Stimulated activated CD8-positive, alpha-beta memory T cell treated with anti-CD3 and anti-CD28 coated beads, Interleukin-4, amount 100 ng/mL, for 1 hour (primary cell): ENCODE measurements at places on chromosomes 2 and 18.

DNA sequence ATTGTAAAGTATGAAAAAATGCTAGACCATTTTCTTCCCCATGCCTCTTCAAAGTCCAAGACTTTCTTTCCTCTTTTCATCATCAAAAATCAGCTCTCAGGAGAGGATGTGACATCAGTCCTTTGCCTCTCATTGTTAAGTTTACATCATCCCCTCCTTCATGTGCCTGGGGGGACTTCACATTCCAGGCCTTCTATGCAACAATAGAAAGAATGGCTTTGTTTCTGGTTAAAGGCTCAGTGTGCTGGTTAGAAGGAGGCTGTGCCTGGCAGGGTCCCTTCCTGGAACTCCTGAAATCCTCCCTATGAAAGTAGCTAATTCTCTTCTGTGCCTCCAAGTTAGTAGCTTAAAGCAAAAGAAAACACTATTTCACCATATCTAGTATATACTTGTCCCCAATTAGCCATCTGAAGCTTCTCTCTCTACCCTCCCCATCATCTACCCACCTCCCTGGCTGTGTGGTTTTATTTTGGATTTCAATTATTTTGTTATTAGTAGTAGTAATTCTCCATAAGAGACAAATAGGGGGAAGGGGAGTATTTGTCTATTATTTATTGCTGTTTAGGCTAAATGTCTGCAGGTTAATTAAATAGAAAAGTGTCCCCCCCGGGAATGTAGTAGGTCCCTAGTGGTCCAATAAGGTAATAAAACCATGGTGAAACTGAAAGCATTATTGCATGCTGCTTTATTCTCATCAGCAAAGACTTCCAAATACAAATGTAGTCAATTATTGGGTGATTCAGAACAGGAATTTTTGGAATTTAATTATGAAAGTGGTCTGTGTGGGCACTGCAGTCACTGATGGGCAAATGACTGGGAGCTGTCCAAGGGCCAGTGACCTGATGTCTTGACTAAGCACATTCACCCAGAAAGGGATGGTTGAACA lies 69.0 kb downstream of the CPO start:
- DNase-seq, result no peak

GRCh38 chr2:224938651-224939182 lies 103.6 kb downstream of the DOCK10 start:
- no peak for DNase-seq

DNA sequence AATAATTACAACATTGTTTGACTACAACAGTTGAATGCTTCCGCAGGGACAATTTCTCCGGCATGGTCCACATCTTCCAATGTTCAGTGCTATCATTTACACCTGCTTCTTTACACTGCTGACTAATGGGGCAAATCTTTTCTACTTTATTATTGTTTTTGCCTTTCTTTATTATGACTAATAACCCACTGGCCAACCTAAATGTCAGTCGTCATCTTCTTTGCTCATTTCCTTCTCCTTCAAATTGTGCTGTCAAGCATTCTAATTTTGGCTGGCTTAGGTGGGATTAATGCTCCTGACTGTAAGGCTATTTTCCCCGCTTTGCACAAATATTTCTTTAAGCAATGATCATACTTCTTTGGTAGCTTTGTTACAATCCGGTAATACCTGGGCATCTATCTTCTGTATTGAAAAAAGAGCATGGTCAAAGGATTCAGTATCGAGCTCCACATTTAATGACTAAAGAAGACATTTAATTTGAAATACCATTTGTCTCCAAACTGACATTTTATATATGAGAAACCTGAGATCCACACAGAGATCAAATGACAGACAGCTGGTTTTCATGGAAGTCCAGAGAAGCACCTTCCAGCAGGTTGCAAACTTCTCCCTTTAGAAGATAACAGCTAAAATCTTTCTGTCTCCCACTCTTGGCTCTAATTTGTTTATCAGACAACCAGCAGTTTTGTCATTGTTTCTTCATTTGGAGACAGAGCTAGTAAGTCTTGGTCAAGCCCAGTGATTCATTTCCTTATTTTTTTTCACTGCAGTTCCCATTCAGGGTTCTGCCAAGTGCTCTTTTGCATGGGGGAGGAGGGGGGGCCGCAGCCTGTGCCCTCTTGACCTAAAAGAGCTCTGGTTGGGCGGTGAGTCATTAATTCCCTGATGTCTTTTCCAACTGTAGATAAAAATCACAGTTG lies 132.9 kb downstream of the SOCS6 start:
- no peak for DNase-seq

GRCh38 chr2:174053355-174054151 lies 88.4 kb upstream of the SP3 start:
- no peak for DNase-seq

DNA sequence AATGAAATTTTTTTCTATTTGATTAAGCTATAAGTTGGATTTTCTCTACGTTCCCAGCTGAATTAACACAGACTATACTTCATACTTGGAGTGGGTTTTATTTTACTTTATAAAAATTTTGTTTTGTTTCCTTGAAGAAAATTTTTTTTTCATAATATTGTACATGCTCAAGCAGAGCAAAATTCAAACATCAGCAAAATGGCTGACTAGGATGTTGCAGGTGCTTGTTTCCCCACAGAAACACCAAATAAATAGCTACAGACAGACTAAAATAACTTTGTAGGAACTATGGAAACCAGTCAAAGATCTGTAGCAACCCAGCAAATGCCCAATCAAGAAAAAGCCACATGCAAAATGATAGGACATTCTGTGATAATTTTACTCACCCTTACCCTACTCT lies 82.3 kb downstream of the CCDC138 start:
- DNase-seq, result no peak

DNA sequence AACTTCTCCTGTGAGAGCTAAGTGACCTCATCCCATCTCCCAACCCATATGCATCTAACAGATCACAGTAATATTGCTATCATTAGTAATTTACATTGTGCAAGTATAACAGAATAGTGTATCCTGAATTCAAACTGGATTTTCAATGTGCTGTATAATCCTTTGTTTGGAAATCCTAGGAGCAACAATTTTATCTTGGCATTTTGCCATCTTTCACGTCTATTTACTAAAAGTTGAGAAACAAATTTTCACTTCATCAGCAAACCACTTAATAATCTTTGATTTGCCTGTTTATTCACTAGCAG lies 3.8 kb downstream of the HNRNPLL start:
- no peak for DNase-seq

GRCh38 chr2:158774681-158775080 lies 20.4 kb upstream of the DAPL1 start:
- DNase-seq, result no peak

DNA sequence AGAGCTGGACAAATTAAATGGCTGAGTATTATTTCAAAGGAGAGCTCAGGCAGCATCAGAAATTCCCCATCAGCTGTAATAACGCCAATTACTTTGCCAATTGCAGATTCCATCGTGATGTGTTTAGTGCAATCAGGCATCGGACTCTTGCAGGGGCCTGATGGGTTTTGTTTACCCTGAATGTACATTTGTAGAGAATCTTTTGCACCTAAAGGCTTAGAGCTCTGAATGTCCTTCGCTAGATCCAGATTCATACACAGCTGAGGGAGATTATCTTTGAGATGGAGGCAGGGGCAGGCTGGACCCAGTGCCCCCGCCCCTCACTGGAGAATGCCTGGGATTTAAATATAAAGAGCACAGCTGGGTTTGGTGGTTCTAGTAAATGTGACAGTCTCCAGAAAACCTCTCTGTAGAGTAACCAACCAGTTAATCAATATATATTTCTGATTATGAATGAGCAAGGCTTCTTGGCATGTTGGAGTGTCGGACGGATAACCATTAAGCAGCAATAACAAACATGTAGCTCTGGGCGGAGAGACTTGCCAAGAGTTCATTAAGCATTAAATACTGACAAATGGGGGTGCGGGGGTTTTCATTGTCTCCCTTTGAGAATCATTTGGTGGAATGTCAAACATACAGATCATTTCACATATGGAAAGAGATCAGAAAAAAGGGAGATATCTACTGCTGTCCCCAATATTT lies 200.9 kb downstream of the SETBP1 start:
- no peak for DNase-seq

GRCh38 chr2:15809404-15809803 lies 130.9 kb upstream of the MYCN start:
- DNase-seq, result no peak

DNA sequence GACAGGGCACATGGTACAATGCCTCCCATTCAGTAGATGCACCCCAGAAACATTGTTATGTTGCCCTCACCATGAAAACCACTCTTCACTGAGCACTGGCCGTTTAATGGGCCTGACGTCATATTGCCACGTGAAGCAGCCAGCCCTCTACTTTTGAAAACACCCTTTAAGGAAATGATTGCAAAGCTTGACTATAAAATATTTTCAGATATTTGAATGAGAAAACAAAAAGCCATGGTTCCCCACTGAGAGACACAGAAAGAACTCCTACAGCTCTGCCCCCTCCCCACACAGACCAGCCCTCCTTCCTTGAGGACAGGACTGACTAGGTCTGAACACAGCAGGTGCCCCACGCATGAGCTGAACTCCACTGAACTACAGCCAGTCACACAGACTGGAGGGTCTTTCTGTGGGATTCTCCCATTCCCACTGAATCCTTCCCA lies 349.1 kb downstream of the ANAPC1 start:
- no peak for DNase-seq

DNA sequence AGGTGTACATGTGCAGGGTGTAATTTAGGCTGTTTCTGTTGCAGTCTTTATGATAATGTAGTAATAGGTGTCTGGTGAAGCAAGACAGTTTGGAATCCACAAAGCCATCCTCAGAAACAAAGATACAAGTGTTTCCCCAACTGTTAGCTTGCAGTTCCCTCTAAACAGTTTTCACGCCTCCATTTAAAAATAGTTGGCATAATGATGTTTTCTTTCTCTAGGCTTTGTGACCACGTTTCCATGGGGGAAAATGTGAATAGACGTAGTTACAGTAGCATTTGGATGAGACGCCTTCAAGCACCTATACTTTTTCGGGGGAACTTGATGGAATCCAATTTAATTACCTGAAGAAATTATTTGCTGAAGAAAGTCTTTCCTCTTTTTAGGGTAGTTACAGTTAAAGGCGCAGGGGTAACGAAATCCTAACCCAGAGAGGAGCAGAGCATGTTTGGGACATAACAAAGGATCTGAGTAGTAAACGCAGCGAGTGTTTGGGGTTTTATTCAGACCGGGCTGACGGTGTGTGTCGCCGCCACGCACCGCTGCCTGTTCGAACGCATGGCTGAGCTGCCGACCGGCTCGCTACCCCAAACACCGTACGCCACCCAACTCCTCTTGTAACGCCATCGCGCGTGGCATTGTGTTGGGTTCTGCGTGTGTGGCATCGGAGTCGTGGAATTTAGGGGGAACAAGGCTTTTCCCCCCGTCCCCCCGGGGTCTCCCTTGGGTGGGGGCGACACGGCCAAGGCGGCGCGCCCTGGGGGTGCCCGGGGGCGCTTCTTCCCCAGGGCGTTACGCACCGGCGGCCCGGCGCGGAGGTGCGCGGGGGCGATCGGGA lies 681 bp upstream of the NRP2 start:
- no peak for DNase-seq

GRCh38 chr2:120798567-120799247 lies 63.0 kb downstream of the GLI2 start:
- no peak for DNase-seq

GRCh38 chr2:168801961-168802858 lies at the start of gene NOSTRIN:
TSS of gene NOSTRIN (plus strand) at chr2:168802637. CDS start at chr2:168802647, 10 bp downstream.
- no peak for DNase-seq
